ENCODE measurements at places on chromosomes 3 and 15.

- DNase-seq, result no peak
Observed at GRCh38 chr3:118080889-118081288, 953.8 kb downstream of the IGSF11 start.

GRCh38 chr15:31266712-31267111 is 59.9 kb upstream of the KLF13 start:
- no peak for DNase-seq

- DNase-seq, result no peak
Observed at GRCh38 chr3:100536093-100536492, 43.7 kb downstream of the TMEM45A start.

GRCh38 chr3:114417675-114418074 is 123.8 kb downstream of the TIGIT start:
- DNase-seq, result no peak
